ENCODE measurements at places on chromosomes 5 and 9.

- DNase-seq = no peak
Observed at GRCh38 chr5:4027088-4027734, 431.6 kb downstream of the IRX1 start.

DNA sequence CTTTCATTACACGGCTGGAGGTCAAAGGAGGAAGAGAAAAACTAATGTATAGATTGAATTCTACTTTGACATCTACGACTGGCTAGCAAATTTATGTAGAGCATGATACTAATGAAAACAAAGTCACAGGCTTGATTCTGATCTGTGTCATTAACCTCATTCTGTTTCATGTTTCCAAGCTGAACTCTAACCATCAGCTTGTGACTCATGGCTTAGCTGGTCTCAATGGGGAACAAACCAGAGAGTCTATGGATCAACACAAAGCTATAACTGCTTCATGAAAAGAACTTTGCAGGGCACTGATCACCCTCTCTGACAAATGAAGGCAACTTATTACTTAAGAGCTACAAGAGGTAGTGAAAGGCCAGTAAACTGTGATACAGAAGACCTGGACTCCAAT, 23.6 kb upstream of the PDE4D start:
- DNase-seq = no peak

GRCh38 chr5:55062039-55062779, 38.2 kb downstream of the GZMK start:
- DNase-seq = peak; percentile 51

- DNase-seq = no peak
Observed at GRCh38 chr5:18491349-18491748, 857.1 kb downstream of the TAF11L14 start.

- peak; percentile 96 for DNase-seq
Observed at GRCh38 chr5:35854248-35854647, 2.4 kb upstream of the IL7R start.

GRCh38 chr9:121972501-121972981, 120.6 kb downstream of the TTLL11 start:
- DNase-seq = no peak

DNA sequence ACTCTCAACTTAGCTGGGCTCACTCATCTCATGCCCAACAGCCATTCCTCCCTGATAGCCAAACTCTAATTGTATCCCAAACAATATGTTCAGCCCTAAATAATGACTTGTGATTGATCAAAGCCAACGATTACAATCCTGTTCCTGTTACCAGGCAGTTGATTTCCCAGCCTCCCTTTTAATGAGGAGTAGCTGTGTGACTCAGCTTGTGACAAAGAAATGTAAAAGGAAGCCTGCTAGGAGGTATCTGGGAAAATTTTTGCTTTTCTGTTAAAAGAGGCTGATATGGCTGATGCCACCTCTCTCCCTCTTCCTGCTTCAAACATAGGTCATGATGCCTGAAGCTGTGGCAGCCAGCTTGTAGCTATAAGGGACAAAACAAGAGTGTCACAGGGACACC, 19.6 kb upstream of the ENC1 start:
- DNase-seq = no peak

- no peak for DNase-seq
Observed at GRCh38 chr9:113585085-113585442, 121.5 kb downstream of the RGS3 start.

DNA sequence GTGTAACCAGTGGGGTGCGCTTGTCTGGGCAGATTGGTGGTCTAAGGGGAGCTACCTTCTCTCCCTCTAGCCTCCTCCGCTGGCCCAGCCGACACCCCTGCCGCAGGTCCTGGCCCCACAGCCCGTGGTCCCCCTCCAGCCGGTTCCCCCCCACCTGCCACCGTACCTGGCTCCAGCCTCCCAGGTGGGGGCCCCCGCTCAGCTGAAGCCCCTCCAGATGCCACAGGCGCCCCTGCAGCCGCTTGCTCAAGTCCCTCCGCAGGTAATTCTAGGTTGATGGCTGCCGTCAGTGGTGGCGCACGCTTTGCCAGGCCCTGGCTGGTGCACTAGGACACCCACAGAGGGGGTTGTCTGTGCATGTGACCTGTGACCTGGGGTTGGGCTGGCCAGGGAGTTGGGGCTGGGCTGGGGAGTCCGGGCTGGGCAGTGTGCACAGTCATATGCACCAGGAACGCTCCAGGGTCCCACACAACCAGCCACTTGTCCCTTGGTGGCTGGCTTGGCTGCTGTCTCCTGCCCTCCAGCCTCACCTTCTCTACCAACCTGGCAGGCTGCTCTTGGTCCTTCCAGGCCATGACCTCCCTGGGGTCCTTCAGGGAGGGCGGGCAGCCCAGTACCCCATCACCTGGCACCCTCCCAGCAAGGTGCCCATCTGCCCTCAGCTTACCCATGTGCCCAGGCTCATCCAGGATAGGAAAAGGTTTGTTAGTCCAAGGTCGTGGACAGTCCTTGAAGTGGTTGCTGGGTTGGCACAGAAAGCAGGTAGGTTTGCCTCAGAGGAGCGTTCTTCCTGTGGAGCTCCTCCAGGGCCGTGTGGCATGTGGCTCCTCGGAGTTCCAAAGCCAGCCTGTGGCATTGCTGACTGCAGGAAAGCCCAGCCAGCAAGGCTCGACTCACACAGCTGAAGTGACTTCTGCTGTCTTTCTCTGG, 73.2 kb downstream of the WNK2 start:
- DNase-seq = no peak

- DNase-seq = peak; percentile 4
Observed at GRCh38 chr5:138953387-138954256, 78.5 kb upstream of the LRRTM2 start.

GRCh38 chr9:94534901-94535300, 20.0 kb upstream of the PCAT7 start:
- DNase-seq = no peak

DNA sequence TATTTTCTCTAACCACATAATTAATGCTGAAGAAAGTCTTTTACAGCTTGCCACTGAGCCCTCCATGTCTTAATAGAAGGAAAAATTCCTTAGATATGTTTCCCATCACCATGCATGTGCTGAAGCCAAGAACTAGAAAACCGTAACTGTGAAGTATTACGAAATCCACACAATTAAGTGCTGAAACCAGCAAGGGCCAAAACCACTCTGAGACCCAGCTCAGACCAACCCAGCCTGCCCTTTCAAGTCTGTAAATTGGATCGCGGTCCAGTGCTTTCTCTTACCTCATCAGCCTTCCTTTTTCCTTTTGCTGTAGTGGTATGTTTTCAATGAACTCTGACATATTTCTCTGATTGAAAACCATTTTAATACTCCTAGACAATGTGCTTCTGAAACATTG, 26.3 kb downstream of the SEMA5A start:
- DNase-seq = no peak

GRCh38 chr5:128276537-128277216, 193.1 kb downstream of the SLC12A2 start:
- no peak for DNase-seq
